SK-N-SH treated with all-trans-retinoic acid at 6 μM for 48 hours (cell line): ENCODE measurements at places on chromosomes 4 and X.

DNA sequence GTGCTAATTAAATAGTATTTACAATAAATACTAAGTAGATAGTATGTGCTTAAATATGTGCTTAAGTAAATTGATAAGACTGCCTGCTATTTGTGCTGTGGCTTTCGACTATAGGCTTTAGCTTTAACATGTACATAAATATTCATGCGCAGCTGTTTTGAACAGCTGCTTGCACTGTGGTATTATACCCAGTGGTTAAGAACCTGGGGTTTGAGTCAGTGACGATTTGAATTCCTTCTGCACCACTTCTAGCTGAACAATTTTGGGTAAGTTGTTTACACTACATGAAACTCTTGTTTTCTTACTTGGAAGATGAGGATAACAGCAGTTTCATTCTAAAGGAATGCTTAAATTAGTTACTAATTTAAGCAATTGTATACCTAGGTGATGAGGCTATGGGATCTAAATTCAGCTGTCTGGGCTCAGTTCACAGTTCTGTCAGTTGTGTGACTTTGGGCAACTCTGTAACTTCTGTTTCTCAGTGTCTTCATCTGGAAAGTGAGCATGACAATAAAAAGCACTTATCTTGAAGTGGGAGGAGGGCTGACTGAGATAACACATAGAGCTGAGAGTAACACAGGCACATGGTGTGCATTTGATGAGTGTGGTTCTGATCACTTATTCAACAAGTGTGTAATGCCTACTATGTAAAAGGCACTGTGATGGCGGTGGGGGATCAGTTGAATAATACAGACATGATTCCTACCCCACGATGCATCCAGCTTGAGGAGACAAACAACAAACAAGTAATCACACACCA is 37.0 kb downstream of the HPGDS start:
- ATAC-seq, result no peak

- ATAC-seq, result no peak
These were observed 72.1 kb downstream of the KLHL34 start for GRCh38 chrX:21586001-21586400.

DNA sequence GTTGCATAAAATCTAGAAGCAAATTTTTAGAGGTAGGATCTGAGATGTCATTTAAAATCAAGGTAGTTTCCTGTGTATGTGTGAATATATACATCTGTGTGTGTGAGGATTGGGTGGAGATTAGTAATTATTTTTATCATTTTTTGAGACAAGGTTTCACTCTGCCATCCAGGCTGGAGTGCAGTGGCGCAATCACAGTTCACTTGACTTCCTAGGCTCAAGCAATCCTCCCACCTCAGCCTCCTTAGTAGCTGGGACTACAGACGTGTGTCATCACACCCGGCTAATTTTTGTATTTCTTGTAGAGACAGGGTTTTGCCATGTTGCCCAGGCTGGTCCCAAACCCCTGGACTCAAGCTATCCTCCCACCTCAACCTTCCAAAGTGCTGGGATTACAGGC is 188.3 kb downstream of the RAPGEF2 start:
- no peak for ATAC-seq

GRCh38 chr4:23909671-23910070 is 19.8 kb upstream of the PPARGC1A start:
- no peak for ATAC-seq

DNA sequence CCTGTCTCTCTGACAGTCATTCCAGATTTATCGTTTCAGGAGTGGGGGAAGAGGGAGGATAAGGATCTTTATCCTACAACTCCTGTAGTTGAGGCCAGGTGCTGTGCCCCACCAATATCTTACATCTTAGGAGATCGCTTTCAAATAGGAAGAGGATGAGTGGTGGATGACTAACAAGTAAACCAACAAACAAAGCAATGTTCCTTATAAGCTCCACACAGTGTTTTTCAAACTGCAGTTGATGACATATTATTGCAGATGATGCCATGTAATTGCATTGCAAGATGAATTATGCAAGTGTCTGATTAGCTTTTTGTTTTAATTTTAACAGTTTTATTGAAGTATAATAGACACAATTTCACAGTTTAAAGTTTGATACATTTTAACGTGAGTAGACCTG is 35.8 kb upstream of the TMEM164 start:
- ATAC-seq, result no peak

DNA sequence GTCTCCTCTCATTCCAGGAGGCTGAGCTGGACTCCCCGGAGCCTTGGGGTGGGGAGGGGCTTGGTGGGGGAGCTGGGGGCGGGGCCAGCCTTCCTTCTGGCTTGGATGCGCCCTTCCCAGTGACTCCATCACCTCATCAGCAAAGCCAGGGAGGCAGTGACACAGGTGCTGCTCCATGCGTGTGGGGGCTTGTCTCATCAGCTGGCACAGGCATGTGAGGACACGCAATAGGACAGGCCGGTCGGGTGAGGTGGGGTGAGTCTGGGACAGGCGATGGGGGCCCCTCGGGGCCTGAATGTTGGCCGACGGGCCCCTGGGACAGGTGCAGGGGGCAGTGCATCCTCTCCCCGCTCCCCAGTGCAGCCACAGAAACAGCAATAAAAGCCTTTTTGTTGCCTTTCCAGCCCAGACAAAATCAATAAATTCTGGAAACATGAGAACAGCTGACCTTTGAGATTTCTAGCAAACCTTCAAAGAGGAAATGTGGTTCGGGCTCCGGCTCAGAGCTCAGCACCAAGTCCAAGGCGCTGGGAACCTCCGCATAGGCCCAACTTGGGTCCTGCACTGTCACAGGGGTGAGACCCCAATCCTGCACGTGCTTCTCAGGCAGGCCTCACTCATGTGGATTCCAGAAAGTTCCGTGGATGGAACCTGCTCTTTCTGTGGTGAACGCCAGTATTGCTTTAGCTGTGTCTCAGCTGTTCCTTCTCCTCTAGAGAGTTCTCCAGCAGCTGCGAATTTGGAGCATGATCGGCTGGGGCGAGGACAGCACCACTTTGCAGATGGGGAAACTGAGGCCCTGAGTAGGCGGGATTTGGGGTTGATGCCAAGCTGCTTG is 18.5 kb downstream of the ADRA2C start:
- no peak for ATAC-seq

DNA sequence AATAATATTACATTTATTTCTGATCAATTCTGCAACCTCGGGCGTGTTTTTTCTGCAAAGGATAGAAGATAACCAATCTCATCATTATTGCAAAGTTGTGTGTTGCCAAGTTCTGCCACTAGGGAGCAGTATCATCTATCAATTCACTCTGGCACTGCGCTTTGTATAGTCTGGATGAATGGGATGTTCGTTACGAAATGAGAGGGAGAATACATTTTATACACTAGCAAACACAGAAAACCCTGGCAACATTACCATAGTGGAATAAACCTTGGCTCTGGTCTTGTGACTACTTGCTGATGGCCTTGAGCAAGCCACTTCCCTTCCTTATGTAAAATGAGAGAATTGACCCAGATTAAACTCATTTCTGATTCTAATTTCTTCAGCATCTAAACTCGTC is 97.5 kb upstream of the ZNF518B start:
- peak; percentile 90 for ATAC-seq

DNA sequence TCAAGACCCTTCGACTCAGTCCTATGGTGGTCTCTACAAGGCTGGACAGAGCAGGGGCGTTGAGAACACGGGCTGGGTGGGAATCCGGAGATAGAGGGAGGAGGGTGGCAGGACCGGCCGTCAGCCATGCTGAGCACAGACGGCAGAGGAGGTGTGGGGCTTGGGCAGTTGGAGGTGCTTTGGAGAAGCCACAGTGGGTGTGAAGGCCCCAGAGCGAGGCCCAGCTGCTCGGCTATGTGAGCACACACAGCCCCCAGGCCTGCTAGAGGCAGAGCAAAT is 4.2 kb downstream of the PDE6B start:
- ATAC-seq, result no peak

DNA sequence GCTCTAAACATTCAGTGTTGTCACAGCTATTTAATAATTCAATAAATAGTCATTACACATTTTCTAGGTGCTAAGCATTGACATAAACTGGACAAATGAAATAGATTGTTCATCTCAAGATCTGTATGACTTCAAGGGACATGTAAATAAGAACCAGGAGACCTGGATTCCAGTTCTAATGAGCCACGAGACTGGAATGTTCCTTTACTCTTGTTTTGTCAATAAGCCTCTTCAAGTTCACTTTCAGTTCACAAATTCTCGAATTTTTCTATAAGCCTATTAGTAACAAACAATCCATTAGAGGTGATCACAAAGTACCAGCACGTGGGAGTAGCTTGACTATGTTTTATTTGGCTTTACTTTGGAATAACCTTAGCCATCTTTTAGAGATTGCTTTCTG is 514.0 kb upstream of the SMIM31 start:
- ATAC-seq, result no peak

GRCh38 chrX:2748815-2749188 is 3.0 kb upstream of the XG start:
- no peak for ATAC-seq

DNA sequence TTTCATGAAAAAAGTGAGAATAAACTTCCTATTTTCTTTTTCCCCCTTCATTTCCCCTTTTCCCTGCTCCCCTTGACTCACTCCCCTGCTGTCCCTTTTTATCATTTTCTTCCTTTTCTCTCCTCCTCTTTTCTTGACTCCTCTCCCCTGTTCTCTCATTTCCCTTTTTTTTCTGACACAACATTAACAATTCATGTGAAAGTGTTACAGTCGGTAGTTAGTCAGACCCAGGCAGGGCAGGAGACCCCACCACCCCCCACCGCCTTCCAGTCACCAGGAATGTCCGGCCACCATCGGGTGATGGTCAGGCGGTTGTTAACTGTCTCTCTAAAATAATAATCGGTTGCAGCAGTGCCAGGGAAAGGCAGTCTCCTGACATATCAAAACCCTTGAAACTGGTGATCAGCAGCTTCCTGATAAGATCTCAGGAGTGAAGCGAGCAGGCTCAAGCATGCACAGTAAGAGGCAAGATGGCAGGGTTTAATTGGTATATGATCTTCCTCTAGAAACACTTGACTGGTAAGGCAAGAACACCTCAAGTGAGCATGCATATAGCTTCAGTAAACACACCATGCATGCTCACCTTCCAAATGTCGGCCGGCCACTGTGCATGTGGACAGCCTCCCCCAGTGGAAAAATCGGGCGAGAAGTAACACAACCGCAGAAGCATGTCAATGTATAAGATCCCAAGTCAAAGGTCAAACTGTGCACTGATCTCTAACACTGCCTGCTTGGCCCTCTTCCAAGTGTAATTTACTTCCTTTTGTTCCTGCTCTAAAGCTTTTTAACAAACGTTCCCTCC is 191.4 kb downstream of the NDST4 start:
- no peak for ATAC-seq

DNA sequence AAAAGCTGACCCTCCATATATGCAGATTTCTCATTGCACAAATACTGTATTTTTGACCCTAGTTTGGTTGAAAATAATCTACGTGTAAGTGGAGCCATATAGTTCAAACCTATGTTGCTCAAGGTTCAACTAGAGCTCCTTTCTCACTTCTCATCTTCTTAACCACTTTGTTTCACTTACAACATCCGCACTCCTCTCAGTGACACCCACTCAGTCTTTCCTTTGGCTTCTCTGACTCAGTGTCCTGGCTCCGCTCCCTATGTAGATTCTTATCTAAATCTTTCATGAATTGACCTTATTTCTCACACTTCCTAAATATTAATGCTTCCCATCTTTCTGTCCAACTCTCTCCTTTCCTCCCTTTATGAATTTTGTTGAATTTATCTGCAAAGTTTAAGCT is 32.9 kb upstream of the DKK2 start:
- ATAC-seq, result peak; percentile 86

- ATAC-seq, result no peak
These were observed 71.3 kb upstream of the ANXA3 start for GRCh38 chr4:78480286-78480685.

- no peak for ATAC-seq
These were observed 313.9 kb downstream of the CHIC1 start for GRCh38 chrX:73876911-73877310.

- peak; percentile 63 for ATAC-seq
These were observed 132.2 kb upstream of the AGA start for GRCh38 chr4:177574446-177574845.

GRCh38 chr4:163598489-163598888 is 104.0 kb downstream of the TMA16 start:
- no peak for ATAC-seq
